ENCODE measurements at places on chromosomes 13 and 19. TPM values are rescaled to one million over a fixed set of nuclear protein-coding genes. Genes with fewer than 3 reads are reported as not detected.

The SYT5 gene
- total RNA-seq, result not detected

The ZNF440 gene
- 11.3 TPM for total RNA-seq

The THSD1 gene
- 69.5 TPM for total RNA-seq

The CEACAM1 gene
- total RNA-seq, result 41.8 TPM

The SYT3 gene
- 0.19 TPM for total RNA-seq

The FUT3 gene
- not detected for total RNA-seq

The BRCA2 gene
- 4.8 TPM for total RNA-seq

The EML2 gene
- total RNA-seq, result 23.0 TPM

The TUBA3C gene
- not detected for total RNA-seq

The WDR62 gene
- total RNA-seq, result 4.4 TPM

The ATP4B gene
- total RNA-seq, result not detected

The TPTE2 gene
- total RNA-seq, result not detected

The ANKRD24 gene
- total RNA-seq, result 0.88 TPM

The PPM1N gene
- 0.63 TPM for total RNA-seq

The MAG gene
- total RNA-seq, result 0.69 TPM

The MAP4K1 gene
- total RNA-seq, result not detected

The PLPP2 gene
- total RNA-seq, result 89.1 TPM

The KL gene
- total RNA-seq, result 0.25 TPM

The FAM83E gene
- total RNA-seq, result 0.94 TPM

The ERVV-1 gene
- total RNA-seq, result not detected

The C1QTNF9 gene
- total RNA-seq, result 0.06 TPM

The SMAD9 gene
- 9.6 TPM for total RNA-seq

The PRODH2 gene
- total RNA-seq, result not detected

The KIR2DL1 gene
- not detected for total RNA-seq

The CGB8 gene
- total RNA-seq, result not detected

The CCDC70 gene
- not detected for total RNA-seq

The ITGBL1 gene
- 3.2 TPM for total RNA-seq

Measured in bladder microvascular endothelial cell (primary cell).